Glutamatergic neuron (in vitro differentiated cells): ENCODE measurements at places on chromosomes 12 and 14. TPM values are rescaled to one million over a fixed set of nuclear protein-coding genes. Genes with fewer than 3 reads are reported as not detected.

DNA sequence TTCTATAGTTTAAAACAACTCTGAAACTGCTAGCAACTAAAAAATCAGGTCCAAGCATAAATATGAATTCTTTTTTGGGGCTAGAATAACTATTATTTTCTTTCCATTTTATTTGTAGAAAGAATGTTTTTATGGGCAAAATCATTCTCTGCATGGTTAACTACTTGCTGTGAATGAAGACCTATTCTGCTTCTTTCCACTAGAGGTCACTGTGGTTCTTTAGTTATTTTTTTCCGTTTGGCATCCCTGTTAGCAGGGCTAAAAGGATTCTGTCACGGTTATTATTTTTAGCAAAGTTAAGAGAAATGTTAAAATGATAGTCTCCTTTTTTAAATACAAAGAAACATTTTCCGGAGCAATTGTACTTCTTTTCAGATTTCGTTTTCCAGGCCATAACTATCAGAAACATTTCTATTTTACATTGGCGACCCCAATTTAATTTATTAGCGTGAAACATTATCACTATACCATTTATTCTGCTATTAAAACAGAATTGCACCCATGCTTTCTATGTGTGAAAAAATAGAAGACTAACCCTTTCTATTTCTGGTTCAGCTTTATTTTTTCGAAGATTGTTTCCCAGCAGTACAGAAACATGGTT is 404.8 kb downstream of the ATP23 start:
- no peak for DNase-seq

The WSCD2 gene
- 1.4 TPM for total RNA-seq

- DNase-seq, result no peak
Measured at GRCh38 chr12:86601550-86602308, 345.5 kb upstream of the MGAT4C start.

DNA sequence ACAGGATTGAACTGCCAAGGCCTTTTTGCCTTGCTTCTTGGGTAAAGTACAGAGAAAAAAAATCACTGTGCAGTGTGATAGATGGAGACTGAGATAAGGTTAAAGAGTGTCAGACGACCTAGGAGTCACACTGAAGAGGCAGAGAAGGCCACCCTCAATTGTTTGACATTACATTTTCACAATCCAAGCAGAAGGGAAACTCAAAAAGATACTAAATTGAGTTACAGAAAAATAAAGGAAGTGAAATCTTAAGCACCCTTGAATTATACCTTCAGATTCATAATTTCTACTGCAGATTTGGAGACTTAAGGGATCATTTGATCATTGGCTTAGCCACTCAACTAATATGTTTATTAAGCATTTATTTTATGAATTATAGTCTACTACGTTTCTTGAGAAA is 97.1 kb downstream of the MYF5 start:
- DNase-seq, result no peak

- DNase-seq, result no peak
Measured at GRCh38 chr14:55388160-55388559, 23.5 kb downstream of the ATG14 start.

The LBHD2 gene
- not detected for total RNA-seq

GRCh38 chr12:52073531-52074381 is 4.0 kb downstream of the ATG101 start:
- DNase-seq, result peak; percentile 69

The BATF gene
- total RNA-seq, result not detected

DNA sequence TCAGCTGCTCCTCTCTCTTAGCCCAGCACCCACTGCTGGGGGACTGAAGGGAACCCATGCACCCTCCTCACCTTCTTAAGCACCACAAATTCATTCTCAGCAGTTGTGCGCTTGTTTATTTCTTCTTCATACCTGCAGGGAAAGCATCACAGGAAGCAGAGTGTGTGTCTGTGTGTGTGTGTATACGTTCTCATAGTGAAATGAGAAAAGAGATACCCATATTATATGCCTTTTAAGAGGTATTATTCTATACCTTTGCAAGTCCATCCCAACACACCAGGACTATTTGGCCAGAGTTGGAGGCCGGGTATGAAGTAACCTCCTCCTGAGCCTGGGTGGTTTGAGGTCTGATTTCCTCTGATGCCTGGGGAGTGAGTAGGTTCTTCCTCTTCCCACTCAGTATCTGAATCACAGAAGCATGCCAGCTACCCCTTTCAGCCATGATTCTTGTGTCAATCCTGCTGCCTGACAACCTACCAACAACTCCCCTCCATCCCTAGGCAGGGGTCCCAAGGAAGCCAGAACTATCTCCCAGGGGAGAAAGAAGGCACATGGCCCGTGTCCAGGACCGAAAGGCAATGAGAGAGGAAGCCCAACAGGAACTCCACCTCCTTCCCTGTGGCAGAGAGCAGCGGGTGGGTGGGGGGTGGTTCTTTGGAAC is 3.0 kb downstream of the KRT73 start:
- DNase-seq, result no peak

The DDX24 gene
- total RNA-seq, result 257 TPM

GRCh38 chr12:109840305-109841074 is 7.3 kb upstream of the TRPV4 start:
- no peak for DNase-seq

The LHX5 gene
- total RNA-seq, result 3.1 TPM
